Fibroblast of villous mesenchyme (primary cell): ENCODE measurements at places on chromosomes 1 and 21. TPM values are rescaled to one million over a fixed set of nuclear protein-coding genes. Genes with fewer than 3 reads are reported as not detected.

DNA sequence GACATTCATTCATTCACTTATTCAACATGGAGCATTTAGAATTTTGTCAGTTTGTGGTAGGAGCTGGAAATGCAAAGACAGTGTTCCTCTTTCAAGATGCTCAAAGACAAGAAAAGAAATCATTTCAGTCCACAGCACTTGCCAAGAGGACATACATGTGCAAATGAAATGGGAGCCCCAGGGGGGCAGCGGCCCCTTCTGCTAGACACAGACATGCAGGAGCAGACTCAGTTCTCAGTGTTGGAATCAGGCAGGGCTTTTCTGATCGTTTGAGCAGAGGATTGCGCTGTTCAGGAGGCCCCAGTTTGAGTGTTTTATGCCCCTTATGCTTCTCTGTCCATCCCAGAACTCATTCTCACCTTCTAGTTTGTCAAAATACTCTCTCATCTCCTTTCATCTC, 35.6 kb upstream of the VASH2 start:
- no peak for DNase-seq

DNA sequence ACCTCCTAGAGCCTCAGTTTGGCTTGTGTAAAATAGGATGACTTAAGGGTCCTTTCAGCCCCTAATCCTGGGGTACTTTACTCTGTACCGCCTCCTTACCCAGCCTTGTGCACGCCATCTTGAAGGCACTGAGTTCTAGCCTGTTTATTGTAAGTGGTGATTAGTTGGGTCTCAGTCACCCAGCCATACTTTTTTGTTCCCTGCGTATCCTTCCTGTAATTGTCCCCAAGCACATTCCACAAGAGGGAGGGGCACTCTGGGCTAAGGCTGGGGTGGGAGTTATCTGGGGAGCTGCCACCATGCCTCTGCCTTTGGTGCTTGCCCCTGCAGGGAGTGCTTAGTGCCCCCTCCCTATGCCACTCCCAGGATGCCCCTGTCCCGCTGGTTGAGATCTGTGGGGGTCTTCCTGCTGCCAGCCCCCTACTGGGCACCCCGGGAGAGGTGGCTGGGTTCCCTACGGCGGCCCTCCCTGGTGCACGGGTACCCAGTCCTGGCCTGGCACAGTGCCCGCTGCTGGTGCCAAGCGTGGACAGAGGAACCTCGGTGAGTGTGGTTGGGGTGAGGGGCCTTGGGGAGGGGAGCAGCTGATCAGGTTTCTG, 856 bp downstream of the FDPS start:
- no peak for DNase-seq

GRCh38 chr21:42252325-42252654, 33.4 kb downstream of the ABCG1 start:
- no peak for DNase-seq

DNA sequence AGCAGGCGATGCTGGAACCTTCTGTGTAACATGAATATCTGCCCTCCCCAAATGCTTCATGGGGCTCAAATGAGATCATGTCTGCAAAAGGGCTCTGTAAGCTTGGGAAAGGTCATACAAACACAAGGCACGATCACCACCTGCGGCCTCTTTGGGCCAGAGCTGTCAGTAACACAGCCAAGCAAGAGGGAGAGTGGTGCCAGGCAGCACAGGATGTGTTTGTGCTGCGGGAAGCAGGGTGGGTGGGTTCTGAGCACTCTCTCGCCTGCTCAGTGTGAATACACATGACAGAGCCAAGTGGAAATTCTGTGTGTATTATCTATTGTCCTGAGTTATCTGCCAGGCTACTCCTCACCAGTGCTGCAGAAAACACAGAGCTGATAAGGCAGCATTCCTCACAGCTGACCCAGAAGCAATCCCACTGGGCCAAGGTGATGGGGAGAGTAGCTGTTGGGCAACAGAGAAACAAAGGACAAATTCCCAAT, 101.2 kb downstream of the LAMC2 start:
- DNase-seq: no peak

DNA sequence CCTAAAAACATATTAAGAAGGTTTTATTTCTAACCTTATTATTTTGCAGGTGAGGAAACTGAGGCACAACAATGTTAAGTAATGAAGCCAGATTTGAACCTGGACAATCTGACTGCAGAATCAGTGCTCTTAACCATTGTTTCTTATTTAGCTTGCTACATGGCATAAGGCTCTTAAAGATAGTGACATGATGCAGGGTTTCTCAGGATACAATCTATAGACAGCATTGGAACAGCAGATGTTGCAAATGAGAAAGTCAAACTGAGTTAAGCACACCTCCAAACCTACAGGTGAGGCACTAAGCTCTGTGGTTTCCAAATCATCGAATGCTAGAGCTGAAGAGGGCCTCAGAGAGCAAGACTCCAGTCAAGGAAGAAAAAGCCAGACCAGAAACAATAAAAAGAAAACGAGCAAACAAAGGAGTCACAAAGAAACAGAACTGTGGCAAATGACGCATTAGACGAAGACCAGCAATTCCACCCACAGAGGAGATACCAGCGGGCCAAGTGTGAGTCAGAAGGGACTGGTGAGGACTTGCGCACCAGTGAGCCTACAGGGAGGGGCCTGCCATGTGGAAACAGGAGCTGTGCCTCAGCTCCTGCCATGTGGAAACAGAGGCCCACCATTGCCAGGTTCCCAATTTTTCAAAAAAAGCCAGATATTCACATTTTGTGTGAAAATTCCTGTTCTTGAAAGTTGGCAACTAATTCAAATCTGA, 14.4 kb downstream of the CD58 start:
- peak; percentile 86 for DNase-seq

DNA sequence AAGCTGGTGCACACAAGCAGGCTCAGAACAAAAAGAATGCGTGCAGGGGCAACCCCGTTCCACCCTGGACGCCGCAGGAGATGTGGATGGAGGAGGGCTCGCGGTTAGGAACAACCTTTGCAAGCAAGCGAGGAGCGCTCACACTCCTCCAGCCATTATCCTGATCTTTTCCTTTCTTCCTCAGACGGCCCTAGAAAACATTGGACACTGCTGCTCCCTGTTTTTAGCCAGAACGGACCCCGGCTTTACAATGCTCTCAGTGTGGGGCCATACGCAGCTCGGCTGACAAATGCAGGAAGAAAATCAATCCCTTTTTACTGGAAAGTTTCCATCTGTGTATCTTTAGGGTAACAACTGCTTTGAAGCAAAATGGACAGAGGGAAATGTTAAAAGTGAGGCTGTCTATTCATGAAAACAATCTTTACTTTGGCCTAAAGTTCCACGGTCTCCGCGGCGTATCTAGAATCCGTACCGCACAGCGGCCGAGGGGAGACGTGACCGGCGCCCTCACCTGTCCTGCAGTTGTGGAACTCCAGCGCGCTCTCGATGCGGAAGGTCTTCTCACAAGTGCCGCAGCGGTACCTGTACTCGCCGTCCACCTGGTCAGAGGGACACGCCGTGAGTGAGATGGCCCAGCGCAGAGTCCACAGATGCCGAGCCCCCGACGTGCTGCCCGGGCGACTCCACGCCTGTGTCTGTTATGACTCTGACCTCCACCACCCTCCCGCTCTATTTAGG, 44.0 kb downstream of the PRDM15 start:
- no peak for DNase-seq

DNA sequence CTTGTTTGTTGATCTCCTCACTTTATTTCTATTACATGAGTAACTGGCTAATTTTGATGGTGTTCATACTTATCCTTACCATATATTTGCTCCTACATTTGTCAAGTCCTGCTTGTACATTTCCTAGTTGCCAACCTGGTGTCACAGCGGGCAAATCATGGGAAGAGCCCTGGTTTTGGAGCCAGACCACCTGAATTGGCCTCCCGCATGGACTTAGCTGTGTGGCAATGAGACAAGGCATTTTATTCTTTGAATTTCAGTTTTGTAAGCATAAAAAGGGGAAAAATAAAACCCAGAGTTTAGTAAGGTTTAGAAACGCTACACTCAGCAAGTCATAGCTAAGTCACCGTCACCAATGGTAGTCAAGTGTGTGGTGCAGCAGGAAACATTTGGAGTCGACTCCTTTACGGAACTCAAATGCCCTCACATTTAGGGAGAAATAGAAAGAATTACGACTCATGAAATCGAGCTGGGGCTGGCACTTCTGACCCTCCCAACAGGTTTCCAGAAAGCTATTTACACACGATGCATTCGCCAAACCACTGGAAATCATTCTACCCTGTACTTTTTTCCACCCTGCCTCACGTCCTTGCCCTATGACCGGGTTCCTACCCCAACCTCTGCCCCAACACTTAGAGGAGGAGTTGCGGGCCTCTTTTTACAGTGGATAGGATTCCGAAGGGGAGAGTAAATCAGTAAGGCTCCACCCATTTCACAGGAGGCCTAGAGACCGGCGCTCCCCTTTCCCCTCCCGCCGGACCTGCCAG, 492 bp upstream of the PGM1 start:
- no peak for DNase-seq

- no peak for DNase-seq
Observed at GRCh38 chr1:206506405-206507283, 687 bp upstream of the RASSF5 start.

GRCh38 chr1:208172423-208173145, 71.6 kb downstream of the PLXNA2 start:
- no peak for DNase-seq

The BMP8B gene
- under 0.01 TPM in 1 of 2 replicates, not detected in the other for total RNA-seq

The F3 gene
- total RNA-seq: 198 and 506 TPM in 2 replicates
